Endothelial cell (in vitro differentiated cells): ENCODE measurements at places on chromosomes 6 and 20. TPM values are rescaled to one million over a fixed set of nuclear protein-coding genes. Genes with fewer than 3 reads are reported as not detected.

- H3K36me3 ChIP-seq = no peaks in the 10 kb centered on the region
- DNase-seq = no peak
Measured at GRCh38 chr20:53331151-53331973, 262.3 kb downstream of the ZNF217 start.

- DNase-seq = no peak
- H3K4me1 ChIP-seq = no peaks in the 10 kb centered on the region
- no peaks in the 10 kb centered on the region for H3K27me3 ChIP-seq
- no peak overlapping the region for H3K27ac ChIP-seq
- no peaks in the 10 kb centered on the region for H3K36me3 ChIP-seq
- H3K4me3 ChIP-seq = no peak overlapping the region
Measured at GRCh38 chr20:23612396-23612795, 6.7 kb upstream of the CST9 start.

- no peak overlapping the region for H3K4me3 ChIP-seq
- H3K27ac ChIP-seq = no peak overlapping the region
- H3K4me1 ChIP-seq = peaks cover 3% of the 10 kb centered on the region
- no peak for DNase-seq
- peaks cover 3% of the 10 kb centered on the region for H3K27me3 ChIP-seq
Measured at GRCh38 chr6:149458806-149459205, 26.0 kb downstream of the ZC3H12D start.

GRCh38 chr20:39044501-39044900 is 82.4 kb downstream of the DHX35 start:
- H3K4me1 ChIP-seq = no peaks in the 10 kb centered on the region
- peaks cover 4% of the 10 kb centered on the region for H3K27me3 ChIP-seq
- H3K27ac ChIP-seq = no peak overlapping the region
- peaks cover 12% of the 10 kb centered on the region for H3K36me3 ChIP-seq
- DNase-seq = no peak

GRCh38 chr6:43774776-43775534 is 4.9 kb downstream of the VEGFA start:
- peaks cover 12% of the 10 kb centered on the region for H3K27me3 ChIP-seq
- no peak overlapping the region for H3K4me3 ChIP-seq
- peaks cover 4% of the 10 kb centered on the region for H3K36me3 ChIP-seq
- no peak overlapping the region for H3K27ac ChIP-seq
- peaks cover 20% of the 10 kb centered on the region for H3K4me1 ChIP-seq
- peak; percentile 65 for DNase-seq

DNA sequence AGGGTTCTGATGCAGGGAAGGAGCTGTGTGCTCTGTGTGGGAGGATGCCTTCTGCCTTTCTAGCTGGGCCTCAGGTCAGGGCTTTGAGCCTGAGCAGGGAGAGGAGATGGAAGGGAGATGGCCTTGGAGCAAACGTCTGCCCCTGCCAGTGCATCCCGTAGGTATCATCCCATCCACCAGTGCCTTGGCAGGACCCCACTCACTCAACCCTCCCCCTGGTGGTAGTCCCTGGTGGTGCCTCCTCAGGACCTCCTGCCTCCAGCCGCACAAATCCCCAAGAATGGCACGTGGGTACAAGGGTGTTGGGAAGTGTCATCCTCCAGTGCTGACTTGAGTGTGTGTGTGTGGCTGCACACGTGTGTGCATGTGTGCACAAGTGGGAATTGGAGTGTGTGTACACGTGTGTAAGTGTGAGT is 23.1 kb upstream of the MICB start:
- peaks cover 4% of the 10 kb centered on the region for H3K27me3 ChIP-seq
- H3K4me3 ChIP-seq = no peak overlapping the region
- no peak overlapping the region for H3K27ac ChIP-seq
- no peak for DNase-seq
- H3K36me3 ChIP-seq = no peaks in the 10 kb centered on the region
- peaks cover 8% of the 10 kb centered on the region for H3K4me1 ChIP-seq

GRCh38 chr20:1362484-1362883 is 30.4 kb downstream of the FKBP1A start:
- no peak for DNase-seq
- peak overlapping the region; percentile 46 for H3K27ac ChIP-seq
- H3K4me3 ChIP-seq = no peak overlapping the region
- H3K36me3 ChIP-seq = peaks cover 45% of the 10 kb centered on the region

DNA sequence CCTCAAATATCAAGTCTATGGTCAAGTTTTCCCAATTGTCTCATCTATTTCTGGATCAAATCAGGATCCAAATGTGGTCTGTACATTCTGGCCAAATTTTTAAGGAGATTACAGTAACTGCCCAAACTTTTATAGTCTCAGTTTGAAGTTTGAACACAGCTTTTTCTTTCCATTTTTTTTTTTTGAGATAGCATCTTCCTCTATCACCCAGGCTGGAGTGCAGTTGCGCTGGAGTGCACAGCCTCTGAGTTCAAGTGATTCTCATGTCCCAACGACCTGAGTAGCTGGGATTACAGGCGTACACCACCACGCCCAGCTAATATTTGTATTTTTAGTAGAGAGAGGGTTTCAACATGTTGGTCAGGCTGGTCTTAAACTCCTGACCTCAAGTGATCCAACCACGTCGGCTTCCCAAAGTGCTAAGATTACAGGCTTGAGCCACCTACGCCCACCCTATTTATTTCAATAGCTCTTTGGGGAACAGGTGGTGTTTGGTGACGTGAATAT is 84.9 kb upstream of the CARMIL1 start:
- H3K36me3 ChIP-seq = no peaks in the 10 kb centered on the region
- H3K4me3 ChIP-seq = no peak overlapping the region
- H3K27me3 ChIP-seq = no peaks in the 10 kb centered on the region
- H3K4me1 ChIP-seq = no peaks in the 10 kb centered on the region
- no peak for DNase-seq
- H3K27ac ChIP-seq = no peak overlapping the region

GRCh38 chr6:42889815-42890214 is 10.4 kb downstream of the RPL7L1 start:
- H3K4me1 ChIP-seq = peaks cover 25% of the 10 kb centered on the region
- DNase-seq = no peak
- H3K27ac ChIP-seq = peak overlapping the region; percentile 81
- H3K27me3 ChIP-seq = no peaks in the 10 kb centered on the region
- peaks cover 12% of the 10 kb centered on the region for H3K36me3 ChIP-seq
- H3K4me3 ChIP-seq = peak overlapping the region; percentile 93

- peak overlapping the region; percentile 25 for H3K27ac ChIP-seq
- peaks cover 30% of the 10 kb centered on the region for H3K4me1 ChIP-seq
- DNase-seq = no peak
- no peak overlapping the region for H3K4me3 ChIP-seq
- peaks cover 8% of the 10 kb centered on the region for H3K36me3 ChIP-seq
Measured at GRCh38 chr20:4717816-4718570, 3.7 kb upstream of the PRND start.

DNA sequence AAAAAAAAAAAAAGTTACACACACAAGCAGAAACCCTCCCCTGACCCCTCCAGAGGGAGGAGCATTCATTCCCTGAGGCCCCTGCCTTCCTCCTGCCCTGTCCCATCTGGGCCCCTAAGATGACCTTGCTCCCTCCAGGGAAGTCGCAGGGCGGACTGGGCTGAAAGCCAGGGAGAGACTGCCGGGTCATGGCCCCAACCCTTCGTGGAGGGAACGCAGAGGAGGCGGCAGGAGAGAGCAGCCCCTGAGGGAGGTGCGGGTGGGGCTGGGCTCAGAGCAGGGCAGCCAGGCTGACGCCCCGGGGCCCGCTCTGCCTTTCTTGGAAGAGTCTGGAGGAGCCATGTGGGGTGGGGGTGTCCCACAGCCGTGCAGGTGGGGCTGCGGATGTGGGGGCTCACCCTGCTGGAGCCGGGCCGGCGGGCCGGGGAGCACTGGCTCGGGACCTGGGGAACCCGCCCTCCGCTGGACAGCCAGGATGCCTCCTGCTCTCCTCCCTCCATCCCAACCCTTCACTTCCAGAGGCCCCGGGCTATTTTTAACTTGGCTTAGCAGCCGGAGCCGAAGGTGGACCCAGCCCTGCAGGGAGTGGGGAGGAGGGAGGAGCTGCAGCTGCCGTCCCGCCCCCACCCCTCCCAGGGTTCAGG is 15.0 kb upstream of the ABHD16B start:
- H3K27ac ChIP-seq = no peak overlapping the region
- peaks cover 7% of the 10 kb centered on the region for H3K27me3 ChIP-seq
- no peak overlapping the region for H3K4me3 ChIP-seq
- H3K36me3 ChIP-seq = peaks cover 4% of the 10 kb centered on the region
- no peak for DNase-seq

- no peak for DNase-seq
- H3K27me3 ChIP-seq = no peaks in the 10 kb centered on the region
- H3K4me1 ChIP-seq = peaks cover 7% of the 10 kb centered on the region
- H3K27ac ChIP-seq = no peak overlapping the region
- no peaks in the 10 kb centered on the region for H3K36me3 ChIP-seq
- H3K4me3 ChIP-seq = no peak overlapping the region
Measured at GRCh38 chr6:4640139-4640538, 136.1 kb upstream of the CDYL start.

The ARFGEF3 gene
- total RNA-seq = 6.4 TPM

The FOXS1 gene
- 9.6 TPM for total RNA-seq

The SPTLC3 gene
- total RNA-seq = 0.41 TPM

The PRL gene
- not detected for total RNA-seq

The UBE3D gene
- total RNA-seq = 12.1 TPM

The HNF4A gene
- not detected for total RNA-seq

The TULP4 gene
- 117 TPM for total RNA-seq
